Stomach (tissue), 19 donors: ENCODE measurements at places on chromosomes 16 and 17.

DNA sequence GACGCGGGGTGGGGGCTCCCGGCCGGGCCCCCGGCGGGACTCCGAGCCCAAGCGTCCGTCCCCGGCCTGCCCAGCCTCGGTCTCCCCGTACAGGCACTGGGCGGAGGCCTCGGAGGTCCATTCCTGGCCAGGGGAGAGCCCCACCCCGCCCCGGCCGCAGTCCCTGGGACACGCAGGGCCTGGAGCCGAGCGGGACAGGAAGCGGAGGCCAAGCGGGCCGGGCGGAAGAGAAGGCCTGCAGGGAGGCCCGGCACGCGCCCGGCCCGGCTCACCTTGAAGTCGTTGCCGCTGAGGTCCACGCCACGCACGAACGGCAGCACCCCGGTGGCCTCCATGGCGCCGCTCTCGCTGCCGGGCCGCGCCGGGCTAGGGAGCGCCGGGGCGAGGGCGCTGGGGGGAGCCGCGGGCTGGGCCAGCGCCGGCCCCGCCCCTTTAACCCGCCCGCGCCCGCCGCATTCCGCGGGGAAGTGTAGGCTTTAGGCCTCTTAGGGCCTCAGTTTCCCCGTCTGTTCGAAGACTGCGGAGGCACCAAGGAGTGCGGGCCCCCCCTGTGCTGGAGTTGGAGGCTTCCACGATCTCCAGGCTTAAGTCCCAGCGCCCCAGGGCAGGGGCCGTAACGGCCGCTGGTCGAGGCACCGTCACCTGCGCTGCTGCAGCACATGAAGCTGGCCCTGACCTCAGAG, at the start of gene FLII:
Gene FLII, minus strand, starts transcription at position 383 of the 683 bp plus-strand sequence. Its CDS starts 48 bp downstream, at position 335.
- DNase-seq, result peak; percentile 61

- no peak for DNase-seq
These were observed 12.8 kb downstream of the ATPAF2 start for GRCh38 chr17:18025945-18026776.

GRCh38 chr16:4384509-4384942, 12.9 kb downstream of the VASN start:
- no peak for DNase-seq

DNA sequence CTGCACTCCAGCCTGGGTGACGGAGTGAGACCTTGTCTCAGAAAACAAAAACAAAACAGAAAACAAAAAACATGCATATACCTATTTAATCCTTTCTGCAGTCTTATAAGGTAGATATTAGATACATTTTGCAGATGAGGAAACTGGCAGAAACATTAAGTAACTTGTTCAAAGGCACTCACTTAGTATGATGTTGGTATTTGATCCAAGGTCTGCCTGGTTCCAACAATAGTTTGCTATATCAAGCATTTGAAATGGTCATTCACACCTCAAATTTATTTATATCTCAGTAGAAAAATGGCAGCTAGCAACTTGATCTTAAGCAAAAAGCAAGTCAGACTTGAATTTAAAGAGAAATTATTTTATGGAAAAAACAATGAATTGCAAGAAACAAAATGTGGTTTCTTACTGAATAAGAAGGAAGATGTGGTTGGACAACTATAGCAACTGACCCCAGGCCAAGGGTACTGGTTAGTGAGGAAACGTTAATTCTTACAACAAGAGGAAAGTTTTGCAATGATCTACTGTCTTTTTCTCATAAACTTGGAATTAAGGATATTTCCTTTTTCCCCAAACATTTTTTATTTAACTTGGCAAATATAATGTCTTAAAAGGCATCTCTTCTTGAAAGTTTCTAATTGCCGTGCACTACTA, 19.7 kb downstream of the DHRS7B start:
- no peak for DNase-seq

DNA sequence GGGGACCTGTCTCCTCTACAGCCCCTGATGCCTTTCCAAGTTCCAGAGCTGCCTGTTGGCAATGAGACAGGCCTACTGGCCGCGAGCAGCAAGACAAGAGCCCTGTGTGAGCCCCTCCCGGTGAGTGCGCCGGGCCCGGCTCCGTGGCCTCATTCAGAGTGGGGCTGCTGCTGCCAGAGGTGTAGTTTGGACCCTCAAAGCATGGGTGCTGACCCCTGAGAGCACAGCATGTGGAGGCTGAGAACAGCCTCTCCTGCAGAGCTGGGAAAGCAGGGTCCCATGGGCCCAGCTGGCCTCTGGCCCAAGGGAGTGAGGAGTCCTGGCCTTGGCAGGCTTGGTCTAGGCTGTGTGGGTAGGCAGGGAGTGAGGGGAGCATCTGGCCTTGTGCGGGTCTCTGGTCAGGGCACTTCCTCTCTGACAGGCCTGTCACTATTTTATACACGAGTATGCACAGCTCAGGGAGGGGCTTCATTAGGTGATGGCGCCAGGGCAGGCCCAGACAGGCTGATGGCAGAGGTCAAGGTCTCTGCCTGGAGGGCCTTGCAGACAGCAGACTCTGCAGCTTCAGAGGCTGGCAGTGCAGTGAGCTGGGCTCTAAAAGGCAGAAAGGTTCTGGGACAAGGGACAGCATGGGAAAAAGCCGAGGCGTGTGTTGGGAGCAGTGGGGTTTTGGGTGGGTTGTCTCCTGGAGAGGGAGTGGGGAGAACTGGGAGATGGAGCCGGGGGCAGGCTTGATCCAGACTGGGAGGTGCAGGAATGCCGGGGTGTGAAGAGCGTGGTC, 43.4 kb downstream of the ADCY7 start:
- peak; percentile 24 for DNase-seq

DNA sequence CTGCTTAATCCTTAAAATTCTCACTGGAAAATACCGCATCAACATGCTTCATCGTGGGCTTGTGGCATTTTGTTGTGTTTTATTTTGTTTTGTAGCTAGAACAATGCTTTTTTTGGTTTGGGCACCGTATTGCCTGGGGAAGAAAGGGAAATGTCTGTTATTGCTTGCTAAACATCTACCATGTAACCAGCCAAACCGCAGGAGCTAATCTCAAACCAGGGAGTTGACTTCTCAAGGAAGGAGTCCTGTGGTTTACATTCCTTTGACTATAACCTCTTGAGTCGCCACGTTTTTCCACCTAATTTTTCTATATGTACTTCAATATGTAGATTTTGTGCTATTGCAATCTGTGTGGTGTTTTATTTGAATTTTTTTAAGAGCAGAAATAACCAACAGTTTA, 593.5 kb upstream of the SOX9 start:
- no peak for DNase-seq

DNA sequence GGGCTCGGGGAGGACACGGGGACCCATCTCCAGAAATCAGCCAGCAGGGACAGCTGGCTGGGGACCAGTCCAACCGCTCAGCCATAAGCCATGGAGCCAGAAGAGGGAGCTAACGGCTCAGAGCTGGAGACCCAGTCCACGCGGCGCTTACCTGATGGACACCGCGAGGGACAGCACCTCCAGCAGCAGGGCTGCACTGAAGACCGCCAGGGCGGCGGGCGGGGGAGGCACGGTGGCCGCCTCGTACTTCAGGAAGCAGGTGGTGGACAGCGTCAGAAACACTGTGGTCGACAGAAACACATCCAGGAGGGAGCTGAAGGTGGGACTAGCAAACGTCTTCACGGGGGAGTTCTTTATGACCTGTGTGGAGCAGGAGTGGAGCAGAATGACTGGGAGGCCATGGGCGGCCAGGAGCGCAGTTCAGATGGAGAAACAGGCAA, 102.6 kb upstream of the CREBBP start:
- peak; percentile 82 for DNase-seq

DNA sequence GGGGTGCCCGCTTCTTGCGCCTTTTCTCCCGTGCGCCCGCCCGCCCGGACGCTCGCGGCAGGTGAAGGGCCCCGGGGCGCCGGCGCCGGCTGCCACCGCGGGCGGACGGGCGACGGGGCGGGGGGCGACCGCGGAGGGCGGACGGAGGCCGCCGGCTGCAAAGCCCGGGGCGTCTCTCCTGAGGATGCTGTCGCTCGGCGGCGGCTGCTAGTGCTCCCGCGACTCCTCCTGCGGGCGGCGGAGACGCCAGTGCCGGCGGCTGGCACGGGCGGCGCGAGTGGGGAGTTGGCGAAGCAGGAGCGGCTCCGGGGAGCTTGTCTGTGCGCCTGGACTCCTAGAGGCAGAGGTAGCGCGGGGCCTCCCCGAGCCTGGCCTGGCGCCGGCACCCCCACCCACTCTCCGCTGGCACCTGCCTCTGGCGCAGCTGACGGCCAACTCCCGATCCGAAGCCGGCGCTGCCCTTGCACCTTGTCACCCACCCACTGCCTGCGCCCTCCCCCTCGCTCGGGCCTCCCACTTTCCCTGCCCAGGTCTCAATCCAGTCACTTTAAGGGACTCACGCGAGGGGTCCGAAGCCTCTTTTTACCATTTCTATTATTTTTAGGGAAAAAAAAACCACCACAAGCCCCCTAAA, at the start of gene FAM20A:
Gene FAM20A, minus strand, starts transcription at position 437 of the 634 bp plus-strand sequence. CDS start 701 bp downstream, outside the sequence.
- peak; percentile 76 for DNase-seq

GRCh38 chr17:72747501-72747900, 345.0 kb downstream of the SLC39A11 start:
- no peak for DNase-seq

DNA sequence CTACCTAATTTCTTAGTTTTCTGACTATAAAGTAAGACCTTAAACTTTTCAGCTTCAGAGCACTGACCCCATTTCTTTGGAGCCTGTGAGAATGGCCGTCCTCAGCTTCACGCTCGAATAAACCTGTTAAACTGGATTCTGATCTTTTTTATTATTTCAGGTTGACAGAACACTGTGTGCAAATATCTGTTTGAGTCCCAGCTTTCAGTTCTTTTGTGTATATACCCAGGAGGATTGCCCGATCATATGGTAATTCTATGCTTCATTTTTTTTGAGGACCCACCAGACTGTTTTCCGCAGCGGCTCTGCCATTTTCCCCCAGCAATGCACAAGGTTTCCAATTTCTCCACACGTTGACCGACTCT, 19.8 kb upstream of the KCNH6 start:
- no peak for DNase-seq

- DNase-seq, result no peak
These were observed 2.0 kb downstream of the RARA start for GRCh38 chr17:40310882-40311391.

DNA sequence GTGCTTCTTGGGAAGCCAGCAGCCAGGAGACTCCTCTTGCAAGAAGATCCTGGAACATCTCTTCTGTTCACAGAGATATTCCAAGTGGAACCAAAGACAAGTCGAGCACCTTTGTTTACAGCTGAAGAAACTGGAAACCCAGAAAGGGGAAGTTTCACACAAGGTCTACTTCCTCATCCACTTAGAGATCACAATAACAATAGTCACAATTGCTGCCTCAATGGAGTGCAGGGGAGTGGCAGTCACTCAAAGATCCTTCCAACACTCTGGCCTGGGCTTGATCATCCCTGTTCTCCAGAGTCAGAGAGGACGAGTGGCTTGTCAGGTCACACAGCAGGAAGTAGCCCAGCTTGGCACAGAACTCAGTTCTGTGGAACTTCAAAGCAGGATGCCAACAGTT, 46.9 kb upstream of the SIAH1 start:
- DNase-seq, result peak; percentile 27

DNA sequence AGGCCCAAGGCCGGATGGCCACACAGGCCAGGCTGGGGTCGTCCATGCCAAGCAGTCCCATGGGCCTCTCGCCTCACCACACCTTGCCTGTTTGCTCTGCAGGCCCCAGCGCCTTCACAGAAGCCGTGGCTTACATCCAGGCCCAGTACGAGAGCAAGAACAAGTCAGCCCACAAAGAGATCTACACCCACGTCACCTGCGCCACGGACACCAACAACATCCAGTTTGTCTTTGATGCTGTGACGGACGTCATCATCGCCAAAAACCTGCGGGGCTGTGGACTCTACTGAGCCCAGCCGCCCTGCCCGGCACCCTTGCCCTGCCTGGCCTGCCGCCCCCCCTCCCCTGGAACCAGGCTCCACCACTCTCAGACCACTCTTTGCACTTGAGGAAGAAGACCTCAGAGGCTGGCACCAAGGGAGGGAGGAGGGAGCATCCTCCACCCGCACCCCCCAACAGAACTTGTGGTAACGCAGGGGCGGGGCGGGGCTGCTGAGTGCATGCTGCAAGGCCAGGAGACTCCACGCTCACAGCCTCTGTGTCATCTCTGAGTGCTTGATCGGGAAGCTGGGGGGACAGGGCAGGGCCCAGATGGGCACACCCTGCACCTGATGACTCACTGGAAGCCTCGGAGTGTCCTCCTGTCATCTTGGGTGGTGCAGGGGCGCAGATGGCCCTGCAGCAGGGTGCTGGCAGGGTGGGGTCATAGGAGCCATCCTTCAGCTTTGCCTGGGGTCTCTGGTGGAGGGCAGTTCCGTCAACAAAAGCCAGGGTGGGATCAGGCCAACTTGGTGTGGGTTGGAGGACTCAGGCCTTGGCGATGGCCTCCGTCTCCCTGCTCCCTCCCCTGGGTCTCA, 81.5 kb downstream of the AMFR start:
- DNase-seq, result no peak

- DNase-seq, result no peak
These were observed 36.8 kb downstream of the MSI2 start for GRCh38 chr17:57293077-57293476.

GRCh38 chr17:8224891-8225812, 14.8 kb upstream of the AURKB start:
- DNase-seq, result no peak

GRCh38 chr17:4329838-4330237, 36.6 kb downstream of the UBE2G1 start:
- DNase-seq, result peak; percentile 15

DNA sequence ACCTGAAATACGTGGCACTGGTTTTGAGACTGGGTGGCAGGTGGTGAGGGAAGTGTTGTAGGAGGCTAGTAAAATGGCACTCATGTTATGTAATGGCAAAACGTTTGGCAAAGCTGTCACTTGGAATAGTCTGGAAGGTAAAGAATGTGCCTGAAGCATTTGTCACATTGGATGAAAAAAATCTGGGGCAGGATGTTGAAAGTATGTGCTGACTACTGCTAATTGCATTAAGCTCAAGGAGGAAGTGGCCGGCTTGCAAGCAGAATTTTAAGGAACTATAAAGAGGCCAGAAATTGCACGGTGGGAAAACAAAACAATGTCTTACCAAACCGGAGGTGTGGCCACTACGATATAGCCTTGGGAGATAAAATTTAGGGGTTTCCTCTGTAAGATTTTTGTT, 26.6 kb upstream of the NLRP1 start:
- no peak for DNase-seq

DNA sequence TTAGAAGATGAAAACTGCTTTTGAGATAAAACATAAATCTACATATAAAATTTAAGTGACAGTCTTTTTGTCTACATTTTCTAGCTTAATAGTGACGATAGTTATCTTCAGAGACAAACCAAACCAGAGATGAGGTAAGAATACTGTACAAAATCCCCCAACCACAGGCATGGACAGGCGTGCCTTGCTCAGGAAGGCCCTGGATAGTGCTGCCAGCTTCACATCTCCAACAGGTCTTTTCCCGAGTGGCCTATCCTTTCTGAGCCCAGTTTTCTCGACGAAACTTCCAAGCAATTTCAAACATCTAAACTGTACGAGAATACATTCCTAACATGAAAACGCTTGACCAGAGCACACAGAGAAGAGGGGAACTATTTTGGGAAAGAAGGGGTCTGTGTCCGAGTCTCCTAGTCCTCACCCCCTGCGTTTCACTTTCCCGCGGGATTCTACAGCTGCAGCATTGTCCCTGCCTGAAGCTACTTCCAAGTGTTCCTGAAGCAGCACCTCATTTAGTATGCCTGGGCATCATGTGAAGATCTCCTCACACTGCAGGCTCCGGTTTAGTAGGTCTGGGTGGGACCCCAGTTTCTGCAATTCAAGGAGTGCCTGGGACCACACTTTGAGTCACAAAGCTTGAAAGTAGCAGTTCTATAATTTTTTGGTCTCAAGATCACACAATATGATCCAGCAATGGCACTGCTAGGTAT, 37.8 kb downstream of the GNA13 start:
- DNase-seq, result no peak
